ENCODE measurements at places on chromosomes 6 and 20.

GRCh38 chr20:63501818-63502670 lies 3.2 kb upstream of the EEF1A2 start:
- DNase-seq, result no peak

DNA sequence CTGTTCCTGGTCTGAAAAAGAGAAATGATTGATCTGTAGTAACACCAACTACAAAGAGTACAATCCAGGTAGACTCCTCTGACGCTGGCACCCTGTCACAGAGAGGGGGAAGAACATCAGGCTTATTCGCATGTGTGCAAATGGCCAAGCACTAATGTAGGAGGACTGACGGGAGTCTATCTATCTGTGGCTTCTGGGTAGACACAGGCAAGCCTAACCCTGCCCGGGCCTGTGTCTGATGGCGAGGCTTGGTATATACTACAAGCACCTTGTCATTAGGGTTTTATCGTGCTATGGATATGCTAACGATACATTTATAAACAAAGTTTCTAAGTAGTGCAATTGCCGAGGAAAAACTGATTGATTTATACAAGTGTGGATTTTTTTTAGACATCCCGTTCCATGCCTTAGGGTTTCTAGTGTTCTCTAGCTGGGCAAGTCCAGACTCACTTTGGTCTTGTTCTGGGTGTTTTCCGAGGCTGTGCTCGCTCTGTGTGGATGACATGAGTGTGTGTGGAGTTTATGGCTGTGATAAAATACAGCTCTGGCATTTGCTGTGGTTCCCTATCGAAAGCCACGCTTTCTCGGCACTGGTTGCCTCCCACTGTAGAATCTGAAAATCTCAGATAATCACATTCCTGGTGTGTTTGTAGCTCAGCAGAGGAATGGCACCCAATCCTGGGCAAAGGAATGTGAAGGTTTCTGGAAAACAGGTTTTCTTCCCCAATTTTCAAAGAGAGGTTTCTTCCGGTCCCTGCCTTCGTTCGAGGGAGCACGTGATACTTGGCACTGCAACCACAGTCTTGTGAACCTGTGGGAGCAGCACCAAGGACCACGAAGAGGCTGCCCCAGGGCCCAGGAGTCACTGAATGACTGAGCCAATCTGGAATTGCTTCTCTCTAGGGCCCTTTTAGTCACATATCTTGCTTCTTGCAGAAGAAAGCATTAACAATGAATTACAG lies 67.5 kb upstream of the EDN1 start:
- no peak for DNase-seq

DNA sequence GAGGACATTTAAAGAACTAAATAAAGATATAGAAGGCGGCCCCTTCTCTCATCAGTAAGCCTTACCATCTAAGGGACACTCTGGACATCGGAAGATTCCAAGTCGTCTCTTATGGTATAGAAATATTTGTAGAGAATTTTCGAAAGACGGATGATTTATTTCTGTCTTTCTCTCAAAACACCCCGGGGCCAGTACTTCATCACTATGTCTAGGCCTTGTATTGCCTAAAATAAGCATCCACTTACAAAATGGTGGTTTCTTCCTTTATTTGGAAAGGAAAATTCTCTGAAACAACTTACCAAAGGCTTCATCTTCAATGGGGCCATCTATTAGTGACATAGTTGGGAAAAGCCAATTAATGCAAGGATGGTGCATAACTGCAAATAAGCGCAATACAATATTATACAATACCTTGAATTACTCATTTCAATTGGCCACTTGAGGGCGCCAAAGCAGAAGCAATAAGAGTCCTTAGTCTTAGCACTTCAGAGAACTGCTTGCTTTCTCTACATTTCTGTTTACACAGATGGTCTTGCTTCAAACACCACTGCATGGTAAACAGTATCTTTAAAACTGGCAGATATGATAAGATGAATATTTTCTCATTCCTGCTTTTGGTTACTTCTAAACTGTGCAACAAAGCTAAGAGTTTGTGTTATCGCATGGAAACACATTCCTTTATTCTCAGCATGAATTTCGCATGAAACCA lies 113.2 kb downstream of the VIP start:
- no peak for DNase-seq

DNA sequence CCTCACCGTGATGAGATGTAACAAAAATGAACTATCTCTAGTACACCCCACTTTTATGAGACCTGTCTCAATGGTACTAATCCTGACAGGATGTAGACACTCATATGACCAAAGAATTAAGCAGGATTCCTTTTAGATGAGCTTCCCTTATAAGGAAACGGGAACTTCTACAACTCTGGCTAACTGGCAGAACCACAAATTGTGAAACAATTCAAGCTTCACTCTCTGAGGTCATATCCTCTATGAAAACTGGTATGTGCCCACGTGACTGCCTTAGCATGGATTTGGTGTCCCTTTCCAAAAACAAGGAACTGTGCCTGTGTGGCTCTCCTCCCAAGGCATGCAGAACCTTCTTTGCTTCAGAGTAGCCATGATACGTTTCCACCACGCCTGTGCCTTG lies 14.1 kb upstream of the CPNE5 start:
- peak; percentile 28 for DNase-seq

GRCh38 chr20:62400021-62400420 lies 7.1 kb downstream of the CABLES2 start:
- DNase-seq, result no peak

- DNase-seq, result no peak
Measured at GRCh38 chr20:2212456-2213015, 83.3 kb upstream of the TGM3 start.

- no peak for DNase-seq
Measured at GRCh38 chr20:24060851-24061590, 72.4 kb upstream of the GGTLC1 start.

GRCh38 chr20:34873583-34874093 lies 982 bp upstream of the GGT7 start:
- DNase-seq, result no peak

DNA sequence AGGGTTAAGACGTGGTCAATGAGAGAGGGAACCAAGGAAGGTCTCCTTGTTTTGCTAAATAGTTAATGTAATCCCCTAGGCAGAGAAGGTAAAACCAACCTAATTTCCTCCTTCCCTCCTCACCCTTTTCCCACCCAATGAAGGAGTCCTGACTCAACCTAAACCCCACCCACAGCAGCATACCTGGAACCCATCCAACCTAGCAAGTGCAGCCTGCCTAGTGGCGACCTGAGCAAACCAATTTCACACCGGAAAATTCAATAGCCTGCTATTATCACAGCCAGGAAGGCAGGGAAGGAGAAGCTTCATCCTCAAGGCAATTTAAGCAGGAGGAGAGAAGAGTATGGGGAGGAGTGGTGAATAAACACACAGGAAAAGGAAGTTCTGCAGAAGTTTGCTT lies 46.9 kb downstream of the OSTM1 start:
- no peak for DNase-seq

All from SW 1271 (cell line).